Suppressor macrophage treated with lipopolysaccharide for 1 hour (primary cell): ENCODE measurements at places on chromosomes 6 and 20.

DNA sequence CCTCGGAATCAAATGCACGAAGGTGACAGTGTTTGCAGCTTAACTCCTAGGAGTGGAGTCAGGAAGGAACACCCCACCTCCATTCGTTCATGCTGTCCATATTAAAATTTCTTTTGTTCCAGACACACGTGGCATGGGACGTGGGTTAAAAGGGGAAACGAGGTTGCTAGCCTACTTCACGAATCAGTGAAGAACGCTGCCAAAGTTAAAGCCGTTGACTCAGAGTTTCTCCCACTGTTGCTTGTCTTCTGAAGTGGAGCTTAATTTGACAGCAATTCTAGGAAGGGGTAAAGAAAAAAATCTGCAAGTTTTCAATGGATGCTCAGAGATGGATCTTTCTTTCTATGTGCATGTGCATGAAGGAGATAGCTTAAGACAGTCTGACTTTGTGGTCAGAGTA is 499.1 kb downstream of the CD83 start:
- DNase-seq: peak; percentile 60

GRCh38 chr6:130713144-130713543 is 114.1 kb upstream of the SMLR1 start:
- no peak for DNase-seq

DNA sequence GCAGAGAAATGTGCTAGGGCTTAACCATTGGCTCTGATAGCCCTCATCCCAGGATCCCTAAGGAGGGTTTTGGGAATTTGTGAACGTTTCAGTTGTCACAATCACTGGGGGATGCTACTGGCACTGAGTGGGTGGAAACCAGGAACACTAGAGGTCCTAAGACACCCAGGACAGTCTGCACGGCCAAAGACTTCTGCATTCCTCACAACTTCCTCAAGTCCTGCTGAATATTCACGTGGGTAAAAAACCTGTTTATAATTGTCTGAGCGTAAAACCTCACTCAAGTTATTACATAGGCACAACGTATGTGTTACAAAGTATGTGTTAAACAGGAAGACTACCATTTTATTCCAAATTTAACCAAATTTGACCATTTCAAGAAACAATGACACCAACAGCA is 52.4 kb downstream of the GMDS start:
- DNase-seq: peak; percentile 48

- DNase-seq: no peak
These were observed 23.9 kb downstream of the SERPINB6 start for GRCh38 chr6:2947445-2947844.

DNA sequence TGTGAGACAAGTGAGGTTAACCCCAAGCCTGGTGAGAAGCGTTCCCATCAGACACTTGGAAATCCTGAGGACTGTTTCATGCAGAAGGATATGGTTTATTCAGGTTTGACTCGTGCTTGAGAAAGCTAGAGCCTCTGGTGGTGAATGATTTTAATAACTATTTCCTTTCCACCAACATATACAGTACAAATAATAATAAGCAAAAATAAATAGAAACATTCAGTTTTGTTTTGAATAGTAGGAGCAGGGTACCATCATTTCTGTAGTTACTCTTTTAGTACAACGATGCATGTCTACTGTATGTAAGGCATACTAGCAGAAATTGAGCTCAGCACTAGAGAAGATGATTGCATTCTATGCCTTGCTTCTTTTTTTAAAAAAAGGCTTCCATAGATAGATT is 33.5 kb downstream of the PLG start:
- DNase-seq: no peak

DNA sequence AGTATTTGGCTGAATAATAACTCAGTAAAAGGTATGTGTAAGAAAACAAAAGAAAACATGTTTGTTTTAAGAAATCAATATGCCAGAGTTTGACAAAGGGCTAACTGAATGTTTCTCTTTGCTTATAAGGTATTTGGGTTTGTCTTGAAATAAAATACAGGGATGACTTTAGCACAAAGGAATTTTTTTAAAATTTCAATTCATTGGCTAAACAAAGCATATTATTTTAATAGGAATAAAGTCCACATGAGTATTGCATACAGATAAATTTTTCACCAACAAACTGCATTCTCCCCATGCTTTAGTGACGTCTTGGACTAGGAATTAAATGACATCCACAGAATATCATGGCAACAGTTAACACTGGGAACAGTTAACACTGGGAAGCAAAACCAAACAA is 480.0 kb upstream of the JAG1 start:
- no peak for DNase-seq

- DNase-seq: no peak
These were observed 957 bp upstream of the VEGFA start for GRCh38 chr6:43768983-43769525.

- no peak for DNase-seq
These were observed 313.2 kb downstream of the TFAP2A start for GRCh38 chr6:10101551-10102252.

- peak; percentile 39 for DNase-seq
These were observed 179.8 kb downstream of the TASP1 start for GRCh38 chr20:13458860-13459451.

GRCh38 chr6:144722154-144722737 is 437.1 kb downstream of the UTRN start:
- DNase-seq: peak; percentile 62

GRCh38 chr6:70286905-70287304 is 16.0 kb downstream of the COL9A1 start:
- no peak for DNase-seq

DNA sequence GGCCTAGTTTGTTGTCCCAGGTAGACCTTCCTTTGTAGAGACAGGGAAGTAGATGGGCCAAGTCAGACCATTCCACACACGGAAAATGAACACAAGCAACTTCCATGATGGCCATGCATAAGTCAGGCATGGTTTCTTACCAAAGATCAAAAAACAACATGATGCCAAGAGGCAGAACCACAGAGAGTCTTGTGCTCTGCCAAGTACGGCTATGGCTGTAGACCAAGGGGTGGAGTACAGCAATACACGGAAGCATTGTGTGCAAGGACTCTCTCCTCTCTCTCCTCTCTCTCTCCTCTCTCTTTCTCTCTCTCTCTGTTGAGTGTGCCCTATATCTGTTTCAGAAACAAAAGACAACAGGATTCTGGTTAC is 4.8 kb upstream of the DUSP22 start:
- no peak for DNase-seq

DNA sequence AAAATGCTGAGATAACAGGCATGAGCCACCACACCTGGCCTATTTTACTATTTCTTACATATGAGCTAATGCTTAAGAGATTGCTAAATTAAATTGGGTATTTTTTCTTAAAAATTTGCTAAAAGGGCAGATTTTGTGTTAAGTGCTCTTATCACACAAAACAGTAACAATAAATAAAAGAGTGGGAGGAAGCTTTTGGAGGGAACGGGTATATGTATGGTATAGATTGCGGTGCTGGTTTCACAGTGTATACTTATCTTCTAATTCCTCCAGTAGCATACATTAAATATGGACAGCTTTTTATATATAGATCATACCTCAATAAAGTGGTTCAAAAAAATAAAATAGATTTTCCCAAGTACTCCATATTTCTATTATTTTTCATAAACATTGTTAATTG is 39.4 kb upstream of the FABP7 start:
- DNase-seq: no peak

DNA sequence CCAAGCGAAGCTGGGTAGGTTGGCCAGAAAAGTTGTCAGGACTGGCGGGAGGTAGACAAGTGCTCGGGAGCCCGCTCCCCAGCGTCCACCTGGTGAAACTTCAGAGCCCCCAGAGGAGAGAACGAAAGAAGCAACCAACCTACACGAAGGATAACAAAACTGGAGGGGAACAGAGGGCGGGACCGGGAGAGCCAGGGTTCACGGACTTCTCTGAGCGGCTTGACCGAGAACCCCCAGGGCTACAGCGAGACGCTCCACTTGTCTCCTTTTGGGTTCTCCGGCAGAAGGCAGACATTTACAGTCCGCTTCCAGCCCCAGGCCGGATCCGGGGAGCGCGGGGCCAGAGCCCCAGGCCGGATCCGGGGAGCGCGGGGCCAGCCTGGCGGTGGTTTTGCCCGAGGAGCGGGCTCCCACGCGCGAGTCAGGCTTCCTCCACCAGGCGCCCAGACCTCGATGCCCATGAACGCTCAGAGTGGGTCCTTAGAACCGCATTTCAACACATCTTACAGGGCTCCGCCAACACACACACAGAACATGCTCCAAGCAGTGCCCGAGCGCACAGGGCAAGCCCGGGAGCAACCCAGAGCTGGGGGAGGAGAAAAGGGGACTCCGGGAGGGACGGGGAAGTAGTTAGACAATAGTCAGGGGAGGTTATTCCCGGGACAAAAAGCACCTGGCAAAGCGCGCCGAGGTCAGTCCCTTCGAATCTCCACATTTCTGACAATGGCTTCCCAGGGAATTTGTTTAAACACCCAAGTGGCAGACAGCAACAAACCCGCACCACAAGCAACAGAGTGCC is 1.1 kb downstream of the PTPRK start:
- peak; percentile 49 for DNase-seq

GRCh38 chr6:93176070-93176469 is 243.3 kb downstream of the EPHA7 start:
- no peak for DNase-seq

DNA sequence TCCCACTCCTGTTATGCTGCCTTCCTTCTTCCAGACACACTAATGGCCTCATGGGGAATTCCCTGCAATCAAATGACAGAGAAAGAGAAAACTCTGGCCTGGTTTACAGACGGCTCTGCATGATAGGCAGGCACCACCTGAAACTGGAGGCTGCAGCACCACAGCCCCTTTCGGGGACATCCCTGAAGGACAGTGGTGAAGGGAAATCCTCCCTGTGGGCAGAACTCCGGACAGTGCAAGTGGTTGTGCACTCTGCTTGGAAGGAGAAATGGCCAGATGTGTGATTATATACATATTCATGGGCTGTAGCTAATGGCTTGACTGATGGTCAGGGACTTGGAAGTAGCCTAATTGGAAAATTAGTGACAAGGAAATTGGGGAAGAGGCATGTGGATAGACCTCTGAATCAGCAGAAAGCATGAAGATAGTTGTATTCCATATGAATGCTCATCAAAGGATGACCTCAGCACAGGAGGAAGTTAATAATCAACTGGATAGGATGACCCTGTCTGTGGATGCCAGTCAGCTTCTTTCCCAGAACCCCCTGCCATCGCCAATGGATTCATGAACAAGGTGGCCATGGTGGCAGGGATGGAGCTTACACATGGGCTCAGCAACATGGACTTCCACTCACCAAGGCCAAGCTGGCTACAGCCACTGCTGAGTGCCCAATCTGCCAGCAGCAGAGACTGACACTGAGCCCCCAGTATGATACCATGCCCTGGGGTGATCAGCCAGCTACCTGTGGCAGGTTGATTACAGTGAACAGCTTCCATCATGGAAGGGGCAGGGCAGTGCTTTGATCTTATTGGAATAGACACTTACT is 44.5 kb upstream of the VSX1 start:
- DNase-seq: no peak

GRCh38 chr6:158863646-158864045 is 44.5 kb upstream of the EZR start:
- DNase-seq: no peak

- DNase-seq: no peak
These were observed 63.4 kb downstream of the TXNDC5 start for GRCh38 chr6:7846966-7847818.

DNA sequence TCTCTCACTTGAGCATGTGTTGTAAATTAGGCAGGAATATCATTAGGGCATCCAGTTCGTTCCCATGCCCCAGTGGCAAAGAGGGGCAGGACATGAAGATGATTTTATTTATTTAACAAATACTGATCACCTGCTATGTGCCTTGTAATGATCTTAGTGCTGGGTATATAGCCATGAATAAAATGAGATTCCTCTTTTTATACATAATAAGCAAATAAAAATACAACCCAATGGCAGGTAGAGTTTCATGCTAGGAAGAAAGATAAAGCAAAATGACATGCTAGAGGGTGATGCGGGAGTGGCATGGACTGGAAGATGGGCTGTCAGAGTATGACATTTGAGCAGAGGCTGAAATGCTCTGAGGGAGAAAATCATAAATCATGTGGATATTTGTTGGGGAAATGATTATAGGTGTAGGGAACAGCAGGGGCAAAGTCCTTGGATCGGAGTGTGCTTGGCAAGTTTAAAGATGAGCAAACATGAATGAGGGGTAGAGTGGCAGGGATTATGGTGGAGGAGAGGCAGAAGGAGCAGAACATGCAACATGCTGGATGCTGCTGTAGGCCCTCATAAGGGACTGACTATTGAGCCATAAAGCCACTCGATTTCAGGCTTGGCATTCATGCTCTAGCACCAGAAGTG is 342.1 kb downstream of the PLCB1 start:
- no peak for DNase-seq

DNA sequence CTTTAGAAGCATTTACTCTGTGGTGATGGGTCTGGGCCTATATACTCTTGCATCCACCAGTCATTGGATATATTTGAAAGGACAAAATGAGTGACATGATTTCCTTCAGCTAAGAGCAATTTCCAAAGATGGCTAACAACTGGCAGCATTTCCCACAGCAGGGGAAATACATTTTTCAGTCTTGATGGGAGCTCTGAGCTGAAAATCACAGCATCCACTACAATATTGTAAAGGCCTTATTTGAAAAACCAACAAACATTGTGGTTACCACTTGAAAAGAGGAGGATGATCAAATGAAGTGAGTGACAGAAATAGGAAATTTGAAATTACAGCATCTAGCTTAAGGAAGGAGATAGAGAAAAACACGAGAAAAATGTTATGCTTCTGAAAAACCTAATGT is 705.0 kb upstream of the EPHA7 start:
- DNase-seq: no peak

- DNase-seq: no peak
These were observed 659 bp upstream of the GFRA4 start for GRCh38 chr20:3663858-3664257.

DNA sequence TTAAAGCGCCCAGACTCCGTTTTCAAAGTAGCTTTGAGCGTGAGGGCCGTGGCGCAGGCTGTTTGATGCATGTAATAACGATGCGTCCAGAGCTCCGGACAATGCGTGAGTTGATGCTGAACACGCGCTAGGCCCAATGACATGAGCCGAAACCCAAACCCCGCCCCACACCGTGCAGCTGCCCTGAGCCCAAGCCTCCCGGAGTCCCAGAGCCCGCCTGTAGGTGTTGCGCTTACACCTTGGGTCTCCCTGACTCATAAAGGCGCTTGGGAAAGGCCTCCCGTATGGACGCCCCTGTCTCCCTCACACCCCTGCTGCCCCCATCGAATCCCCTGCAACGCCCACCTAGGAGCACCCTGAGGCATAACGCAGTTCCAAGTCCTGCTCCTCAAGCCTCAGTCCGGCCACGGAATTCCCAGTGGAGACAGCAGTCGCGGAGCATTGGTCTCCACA is 87.6 kb downstream of the ERMARD start:
- no peak for DNase-seq

- DNase-seq: no peak
These were observed 68.8 kb downstream of the CDH4 start for GRCh38 chr20:61320691-61321425.

DNA sequence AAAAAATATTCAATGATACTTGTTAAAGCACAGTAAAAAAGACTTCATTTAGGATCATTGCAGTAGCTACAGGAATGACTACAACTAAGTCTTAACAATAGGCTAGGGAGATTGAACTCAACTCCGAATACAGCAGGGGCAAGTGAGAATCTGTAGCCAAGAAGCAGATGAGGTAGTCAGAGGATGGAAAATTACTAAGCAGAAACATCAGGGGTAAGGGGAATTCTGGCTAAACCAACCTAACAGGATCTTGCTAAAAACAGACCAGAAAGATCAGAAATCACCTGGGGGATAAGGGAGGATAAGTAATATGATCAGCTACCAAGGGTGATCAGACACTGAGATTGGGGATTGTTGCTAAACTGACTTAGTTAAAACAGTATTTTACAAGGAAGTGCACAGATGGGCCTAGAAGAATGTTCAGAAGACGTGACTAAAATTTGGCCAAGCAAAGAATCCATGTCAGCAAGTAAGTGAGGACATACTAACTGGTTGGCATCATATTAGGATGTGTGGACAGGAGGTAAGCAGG is 217.5 kb downstream of the TENT5A start:
- DNase-seq: no peak
